ENCODE measurements at places on chromosomes 7 and 10. TPM values are rescaled to one million over a fixed set of nuclear protein-coding genes. Genes with fewer than 3 reads are reported as not detected.

DNA sequence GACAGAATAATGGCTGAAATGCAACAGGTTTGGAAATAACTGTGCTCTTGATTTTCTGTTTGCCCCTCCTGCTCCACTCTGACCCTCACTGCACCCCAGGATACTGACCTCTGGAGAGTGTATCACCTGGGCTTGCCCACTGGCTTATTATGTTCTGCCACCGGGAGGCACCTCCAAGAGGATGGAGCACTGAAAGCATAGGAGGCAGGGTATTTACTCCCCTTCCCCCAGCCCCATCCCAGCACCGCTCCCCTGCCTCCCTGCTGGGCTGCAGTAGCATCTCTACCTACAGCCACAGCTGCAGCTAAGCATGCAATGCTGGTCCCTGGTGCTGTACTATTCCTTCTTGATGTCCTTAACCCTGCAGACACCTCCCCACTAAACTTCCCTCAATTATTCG, 26.4 kb downstream of the RAB11FIP2 start:
- no peak for DNase-seq

DNA sequence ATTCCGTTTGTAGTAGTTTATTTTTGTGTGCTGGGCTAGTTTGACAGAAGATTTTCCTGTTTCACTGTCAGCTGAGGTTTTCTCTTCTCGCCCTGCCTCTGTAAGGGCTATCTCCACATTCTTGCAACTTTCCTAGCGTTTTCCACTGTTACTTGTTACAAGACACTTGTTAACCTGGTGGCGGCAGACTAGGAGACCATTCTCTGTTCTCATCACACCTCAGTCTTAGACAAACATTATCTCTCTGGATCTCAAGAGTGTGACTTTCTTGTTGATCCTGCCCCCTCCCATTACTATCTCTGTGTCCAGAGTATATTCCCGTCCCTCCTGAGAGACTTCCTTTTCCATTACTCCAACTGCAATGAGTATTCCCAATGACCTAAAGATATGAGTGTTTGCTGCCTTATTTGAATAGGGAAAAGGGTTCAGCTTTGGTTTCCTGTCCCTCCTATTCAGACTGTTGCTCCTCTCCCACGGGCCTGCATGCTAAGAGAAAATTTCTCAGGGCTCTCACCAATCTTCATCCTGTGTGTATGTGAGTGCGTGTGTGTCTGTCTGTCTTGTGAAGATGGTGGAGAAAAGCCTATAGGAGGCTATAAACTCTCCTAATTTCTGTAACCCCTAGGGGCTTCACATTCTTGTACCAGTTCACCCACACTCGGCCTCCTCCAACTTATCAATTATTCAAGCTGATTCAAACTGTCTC, 722.4 kb upstream of the POT1 start:
- DNase-seq, result no peak

DNA sequence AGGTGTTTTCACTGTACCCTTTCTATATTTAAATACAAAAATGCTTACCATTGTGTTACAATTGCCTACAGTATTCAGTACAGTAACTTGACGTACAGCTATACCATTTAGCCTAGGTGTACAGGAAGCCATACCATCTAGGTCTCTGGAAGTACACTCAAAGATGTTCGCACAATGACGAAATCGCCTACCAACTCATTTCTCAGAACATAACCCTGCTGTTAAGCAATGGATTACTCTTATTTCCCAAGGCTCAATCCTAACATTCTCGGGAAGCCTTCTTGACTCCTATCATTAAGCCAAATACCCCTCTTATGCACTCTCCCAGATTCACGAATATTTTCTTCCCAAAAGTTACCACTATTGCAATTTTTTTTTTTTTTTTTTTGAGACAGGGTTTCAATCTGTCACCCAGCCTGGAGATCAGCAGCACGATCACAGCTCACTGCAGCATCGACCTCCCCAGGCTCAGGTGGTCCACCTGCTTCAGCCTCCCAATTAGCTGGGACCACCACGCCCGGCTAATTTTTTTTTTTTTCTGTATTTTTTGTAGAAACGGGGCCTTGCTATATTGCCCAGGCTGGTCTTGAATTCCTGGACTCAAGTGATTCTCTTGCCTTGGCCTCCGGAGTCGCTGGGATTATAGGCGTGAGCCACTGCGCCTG, 1.5 kb downstream of the CWF19L1 start:
- DNase-seq, result no peak

GRCh38 chr10:76397181-76398042, 966.0 kb downstream of the LRMDA start:
- no peak for DNase-seq

- DNase-seq, result no peak
Measured at GRCh38 chr10:43903451-43903850, 254.8 kb upstream of the ZNF32 start.

- no peak for DNase-seq
Measured at GRCh38 chr7:19353180-19353579, 208.0 kb upstream of the FERD3L start.

DNA sequence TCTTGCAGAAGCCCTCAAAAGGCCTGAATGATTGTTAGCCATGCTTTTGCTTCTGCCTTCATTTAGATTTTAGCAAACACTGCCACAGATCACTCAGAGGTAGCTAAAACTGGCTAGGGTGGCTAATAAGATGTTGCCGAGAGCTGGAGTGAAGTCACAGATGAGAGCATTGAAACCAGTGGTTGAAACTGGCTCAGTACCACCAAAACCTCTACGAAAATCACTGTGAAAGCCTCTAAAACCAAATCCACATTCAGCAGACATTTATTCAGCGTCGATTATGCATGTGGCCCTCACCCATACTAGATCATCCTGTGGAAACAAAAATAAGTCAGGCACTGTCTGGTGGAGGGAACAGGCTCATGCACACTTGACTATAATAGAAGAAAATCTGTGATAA, 50.8 kb downstream of the PIK3CG start:
- DNase-seq, result peak; percentile 8

- DNase-seq, result no peak
Measured at GRCh38 chr7:14395860-14396259, 406.4 kb upstream of the ETV1 start.

DNA sequence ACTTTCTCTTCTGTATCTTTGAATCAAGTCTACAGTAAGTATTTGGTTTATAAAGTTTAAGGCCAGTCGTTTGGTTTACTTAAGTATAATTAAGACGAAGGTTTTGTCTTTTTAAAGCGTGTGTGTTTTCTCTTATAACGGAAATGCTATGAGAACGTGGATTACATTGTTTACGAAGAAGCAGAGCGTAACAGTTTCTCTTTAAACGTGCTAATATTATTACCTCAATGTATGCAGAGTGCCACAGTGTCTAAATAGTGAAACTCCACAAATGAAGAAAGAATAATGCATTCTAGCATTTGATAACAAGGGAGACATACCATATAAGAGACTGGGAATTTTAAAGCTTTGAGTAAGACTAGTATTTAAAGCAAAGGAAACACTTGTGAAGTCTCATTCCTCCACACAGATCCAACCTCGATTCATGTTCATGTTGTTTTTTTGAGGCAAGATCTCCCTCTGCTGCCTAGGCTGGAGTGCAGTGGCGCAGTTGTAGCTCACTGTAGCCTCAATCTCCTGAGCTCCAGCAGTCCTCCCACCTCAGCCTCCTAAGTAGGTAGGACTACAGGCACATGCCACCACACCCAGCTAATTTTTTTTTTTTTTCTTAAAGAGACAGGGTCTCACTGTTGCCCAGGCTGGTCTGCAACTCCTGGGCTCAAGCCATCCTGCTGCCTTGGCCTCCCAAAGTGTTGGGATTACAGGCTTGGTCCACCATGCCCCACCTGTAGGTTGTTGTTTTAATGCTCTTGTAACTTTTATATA, 75.1 kb downstream of the ANKRD61 start:
- peak; percentile 17 for DNase-seq

- no peak for DNase-seq
Measured at GRCh38 chr10:35417795-35418194, 81.5 kb downstream of the CCNY start.

- no peak for DNase-seq
Measured at GRCh38 chr7:135763261-135763660, 14.6 kb upstream of the FAM180A start.

The ASAH2 gene
- 5.9 TPM for total RNA-seq

The SPDYE8 gene
- not detected for total RNA-seq

The CPXM2 gene
- not detected for total RNA-seq

The GTF2IRD2 gene
- total RNA-seq, result 4.6 TPM

The CASP2 gene
- total RNA-seq, result 71.8 TPM

The PSAP gene
- 93.1 TPM for total RNA-seq

The IQUB gene
- not detected for total RNA-seq

The MEOX2 gene
- not detected for total RNA-seq
